ENCODE measurements at places on chromosomes 16 and 17.

- DNase-seq: no peak
These were observed 6.8 kb downstream of the COTL1 start for GRCh38 chr16:84611041-84611440.

DNA sequence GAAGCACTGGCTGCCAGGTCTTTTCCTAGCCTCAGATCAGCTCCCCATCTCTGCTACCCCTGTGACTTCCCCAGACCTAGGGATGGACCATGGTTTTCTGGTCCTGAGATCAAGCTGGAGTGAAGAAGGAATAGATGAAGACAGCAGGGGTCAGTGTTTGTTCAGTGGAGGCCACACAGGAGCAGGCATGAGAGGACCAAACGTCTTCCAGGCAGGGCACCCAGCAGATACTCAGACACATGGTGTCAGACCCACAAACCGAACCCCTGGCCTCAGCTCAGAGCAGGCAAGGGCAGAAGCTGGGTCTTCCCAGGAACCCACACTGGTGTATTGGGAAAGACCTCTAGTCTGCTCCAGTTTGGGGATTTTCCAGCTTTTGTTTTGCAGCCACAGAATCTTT, 189.7 kb downstream of the IRX5 start:
- no peak for DNase-seq

GRCh38 chr16:74279266-74279665, 17.3 kb upstream of the PSMD7 start:
- DNase-seq: no peak

DNA sequence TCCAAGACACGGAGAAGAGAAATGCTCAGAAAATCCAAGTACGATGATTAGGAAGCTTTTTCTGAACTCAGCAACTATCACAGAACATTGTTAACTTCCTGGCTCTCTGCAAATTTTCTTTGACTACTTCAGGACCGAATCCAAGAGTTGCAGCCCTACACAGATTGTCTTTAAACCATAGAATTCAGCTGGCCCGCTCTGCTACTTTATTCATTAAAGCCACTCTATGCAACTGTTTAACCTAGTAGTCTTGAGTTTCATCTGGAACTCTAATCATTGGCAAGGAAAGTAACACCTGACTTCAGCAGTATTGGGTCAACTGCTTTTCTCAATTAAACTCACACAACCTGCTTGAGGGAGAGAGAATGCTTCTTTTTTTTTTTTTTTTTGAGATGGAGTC, 210.1 kb downstream of the SLC39A11 start:
- DNase-seq: no peak

DNA sequence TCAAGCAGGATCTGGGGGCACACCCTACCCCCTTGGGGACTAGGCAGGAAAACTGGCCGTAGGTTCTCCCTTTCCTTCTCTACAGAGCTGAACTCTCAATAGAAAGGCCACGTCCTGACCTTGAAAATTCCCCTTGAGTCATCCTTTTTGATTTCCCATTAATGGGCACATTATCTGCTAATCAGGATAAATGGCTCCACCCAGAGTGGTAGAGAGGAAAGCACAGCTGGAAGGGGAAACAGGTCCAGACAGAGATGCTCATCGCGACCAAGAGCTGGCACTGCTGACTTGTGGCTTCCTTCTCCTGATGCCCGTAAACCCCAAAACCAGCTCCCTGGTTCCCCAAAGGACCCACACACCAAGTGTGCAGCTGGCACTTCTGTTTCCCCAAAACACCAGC, 206.5 kb upstream of the CDH5 start:
- DNase-seq: no peak

Data from neuronal stem cell (in vitro differentiated cells).